ENCODE measurements at places on chromosomes 5 and 9. TPM values are rescaled to one million over a fixed set of nuclear protein-coding genes. Genes with fewer than 3 reads are reported as not detected.

Gene BSPRY
- total RNA-seq = not detected

Gene ZFYVE16
- total RNA-seq = 32.7 TPM

Gene CDH9
- total RNA-seq = not detected

Gene RNF183
- total RNA-seq = not detected
